T-helper 17 cell (primary cell): ENCODE measurements at places on chromosomes 5 and 9. TPM values are rescaled to one million over a fixed set of nuclear protein-coding genes. Genes with fewer than 3 reads are reported as not detected.

DNA sequence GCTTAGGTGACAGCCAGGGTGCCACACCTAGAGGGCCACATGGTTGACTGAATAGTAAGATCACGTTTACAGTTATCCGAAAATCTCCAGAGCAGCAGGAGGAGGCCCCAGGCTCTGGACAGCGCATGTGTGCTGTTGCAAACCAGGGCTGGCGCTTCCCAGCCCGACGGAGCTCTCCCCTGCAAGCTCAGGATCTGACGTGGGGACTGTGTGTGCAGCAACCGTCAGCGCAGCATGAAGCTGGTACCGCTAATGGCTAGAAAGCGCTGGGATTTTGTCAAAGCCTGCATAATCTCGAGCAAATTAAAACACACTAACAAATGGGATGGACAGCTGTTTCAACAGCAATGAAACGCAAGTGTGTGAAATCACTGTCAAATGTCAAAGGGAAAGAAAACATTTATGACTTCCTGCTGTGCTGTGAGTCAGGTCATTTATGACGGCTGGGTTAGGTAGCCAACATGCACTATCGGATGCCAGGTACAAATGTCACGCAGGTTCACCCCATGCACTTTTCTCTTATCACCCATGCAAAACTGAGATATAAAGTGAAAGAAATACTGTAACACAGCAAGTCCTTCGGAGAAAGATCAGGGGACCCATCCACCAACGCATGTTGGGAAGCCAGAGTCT is 7.5 kb downstream of the SURF4 start:
- no peak for DNase-seq

DNA sequence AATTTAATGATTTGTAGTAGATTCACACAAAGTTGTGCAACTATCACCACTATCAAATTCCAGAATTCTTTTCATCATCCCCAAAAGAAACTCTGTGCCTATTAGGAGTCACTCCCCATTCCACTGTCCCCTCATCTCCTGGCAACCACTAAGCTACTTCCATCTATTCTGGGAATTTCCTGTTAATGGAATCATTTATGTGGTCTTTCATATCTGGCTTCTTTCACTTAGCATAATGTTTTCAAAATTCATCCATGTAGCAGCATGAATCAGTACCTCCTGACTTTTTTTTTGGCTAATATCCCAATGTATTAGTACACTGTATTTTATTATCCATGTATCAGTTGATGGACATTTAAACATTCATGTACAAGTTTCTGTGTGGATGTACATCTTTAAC is 157.6 kb downstream of the TTC39B start:
- no peak for DNase-seq

- no peak for DNase-seq
Measured at GRCh38 chr5:151739939-151740335, 18.5 kb downstream of the ATOX1 start.

DNA sequence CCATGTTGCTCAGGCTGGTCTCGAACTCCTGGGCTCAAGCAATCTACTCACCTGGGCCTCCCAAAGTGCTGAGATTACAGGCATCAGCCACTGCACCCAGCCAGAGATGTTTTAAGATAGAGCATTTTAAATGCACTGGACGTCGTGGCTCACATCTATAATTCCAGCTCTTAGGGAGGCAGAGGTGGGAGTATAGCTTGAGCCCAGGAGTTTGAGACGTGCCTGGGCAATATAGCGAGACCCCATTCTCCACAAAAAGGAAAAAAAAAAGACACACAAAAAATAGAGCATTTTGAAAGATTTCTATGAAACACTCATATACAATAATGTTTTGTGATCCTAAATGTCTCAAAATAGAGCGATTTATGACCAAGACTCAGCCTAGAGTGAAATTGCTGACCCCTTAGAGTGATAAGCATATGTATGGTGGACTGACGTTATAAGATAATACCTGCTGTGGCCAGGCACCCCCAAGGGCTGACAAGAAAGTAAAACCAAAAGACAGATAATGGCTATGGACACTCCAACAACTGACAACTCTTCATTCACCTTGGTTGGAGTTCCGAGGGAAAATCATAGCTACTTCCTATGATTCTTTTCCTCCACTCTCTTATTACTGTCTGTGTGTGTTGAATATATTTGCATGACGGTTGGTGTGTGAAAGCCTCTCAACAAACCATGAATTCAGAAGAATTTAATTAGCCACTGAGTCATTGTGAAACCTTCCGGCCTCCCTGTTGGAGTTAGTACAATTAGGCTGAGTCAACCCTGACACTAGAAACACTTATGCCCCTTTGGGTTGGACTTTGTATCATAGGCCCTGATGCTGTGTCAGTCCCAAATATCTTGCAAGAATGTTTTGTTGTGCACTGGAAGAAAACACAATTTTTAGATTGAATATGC is 526.5 kb upstream of the NUDT12 start:
- no peak for DNase-seq

- no peak for DNase-seq
Measured at GRCh38 chr9:95379630-95380029, 62.1 kb upstream of the FANCC start.

GRCh38 chr5:172931001-172931536 is 28.2 kb upstream of the RPL26L1 start:
- DNase-seq, result no peak

- no peak for DNase-seq
Measured at GRCh38 chr9:82891321-82891720, 171.6 kb downstream of the RASEF start.

Gene IFT74
- total RNA-seq, result 8.9 TPM

DNA sequence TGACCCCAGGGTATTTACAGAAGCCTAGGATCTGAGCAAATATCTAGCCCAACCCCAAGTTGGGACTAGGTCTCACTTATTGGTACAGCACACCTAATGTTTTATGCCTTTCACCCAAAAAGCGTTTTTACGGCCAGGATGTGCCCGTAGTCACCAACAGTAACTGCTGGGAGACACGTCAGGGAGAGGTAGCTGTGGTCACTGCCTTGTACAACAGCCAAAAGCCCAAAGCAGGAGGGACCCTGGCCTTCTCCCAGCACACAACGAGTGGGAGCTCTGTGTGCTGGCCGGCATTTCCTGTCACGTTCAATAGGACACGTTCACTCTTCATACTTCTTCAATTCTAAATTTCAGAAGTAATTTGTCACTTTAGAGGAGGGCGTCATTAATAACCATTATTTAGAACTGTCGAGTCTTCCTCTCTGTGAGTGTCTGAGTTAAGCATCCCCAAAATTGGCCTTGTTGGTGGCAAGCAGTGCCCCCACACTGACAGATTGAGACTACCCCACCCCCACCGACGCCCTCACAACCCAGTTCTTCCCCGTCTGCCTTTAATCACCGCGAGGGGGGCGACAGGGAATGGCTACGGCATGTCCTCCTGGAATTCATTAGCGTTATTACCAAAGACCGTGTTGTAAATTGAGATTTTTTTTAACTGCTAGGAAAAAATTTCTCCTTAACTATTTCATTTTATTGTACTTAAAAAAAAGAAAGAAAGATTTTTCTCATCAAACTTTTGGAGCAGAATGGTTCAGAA is 80.7 kb downstream of the MVB12B start:
- DNase-seq, result no peak

GRCh38 chr9:36559036-36559695 is 13.5 kb upstream of the MELK start:
- no peak for DNase-seq

GRCh38 chr5:147483961-147484707 is 25.7 kb downstream of the DPYSL3 start:
- no peak for DNase-seq

- DNase-seq, result no peak
Measured at GRCh38 chr5:61627531-61627930, 295.5 kb downstream of the ZSWIM6 start.

DNA sequence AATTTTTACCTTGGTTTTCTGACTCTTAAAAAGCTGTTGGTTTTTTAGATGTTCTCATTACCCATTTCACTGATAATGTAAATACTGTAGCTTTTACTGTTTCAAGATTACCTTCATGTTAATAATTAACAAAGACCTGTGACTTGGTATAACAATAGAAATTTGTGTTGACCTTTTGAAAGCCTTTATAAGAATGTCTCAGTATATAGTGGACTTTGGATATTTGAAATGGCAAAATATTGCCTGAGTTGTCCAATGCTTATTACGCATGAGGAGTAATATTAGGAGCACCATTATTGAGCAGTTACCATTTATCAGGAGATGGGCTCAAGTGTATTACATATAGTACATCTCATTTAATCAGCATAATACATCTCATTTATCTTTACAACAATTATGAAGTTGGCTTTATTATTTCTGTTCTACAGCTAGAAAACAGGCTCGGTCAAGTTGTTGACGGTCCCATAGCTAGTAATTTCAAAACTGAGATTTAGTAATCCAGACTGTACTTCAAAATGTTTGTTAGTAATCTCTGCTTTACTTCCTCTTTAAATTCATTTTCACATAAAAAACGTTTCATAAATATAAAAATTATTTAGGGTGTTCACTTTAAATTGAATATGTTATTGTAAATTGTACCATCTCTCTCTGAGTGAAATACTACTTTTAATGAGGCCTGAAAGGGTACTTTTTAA is 50.7 kb upstream of the FKTN start:
- no peak for DNase-seq

Gene MSX2
- not detected for total RNA-seq

Gene PFN3
- not detected for total RNA-seq

- no peak for DNase-seq
Measured at GRCh38 chr5:170486371-170486770, 17.4 kb upstream of the KCNIP1 start.

- no peak for DNase-seq
Measured at GRCh38 chr9:75979362-75979761, 88.9 kb downstream of the PCSK5 start.

DNA sequence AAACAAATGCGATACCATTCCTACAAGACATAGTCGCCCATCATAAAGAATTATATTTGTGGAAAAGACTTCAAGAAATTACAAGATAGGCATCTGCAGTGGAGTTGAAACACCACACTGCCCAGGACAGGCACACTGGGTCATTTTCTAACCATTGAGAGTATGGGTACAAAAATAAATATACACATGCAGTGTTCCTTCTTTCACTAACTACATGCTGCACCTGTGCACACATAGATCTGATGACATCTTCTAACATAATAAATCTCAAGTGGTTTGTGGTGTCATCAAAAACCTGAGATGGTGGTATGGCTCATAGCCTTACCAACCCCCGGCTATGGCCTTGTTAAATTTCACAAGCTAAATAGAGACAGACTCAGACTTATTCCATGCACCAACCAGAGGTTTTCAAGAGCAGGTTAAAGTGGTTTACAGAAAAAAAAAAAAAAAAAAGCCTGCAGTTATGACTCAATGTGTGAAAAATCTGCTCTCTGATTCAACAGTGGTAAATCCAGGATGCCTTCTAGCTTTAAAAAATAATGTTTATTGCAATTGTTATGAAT is 12.4 kb upstream of the NFIB start:
- DNase-seq, result no peak

DNA sequence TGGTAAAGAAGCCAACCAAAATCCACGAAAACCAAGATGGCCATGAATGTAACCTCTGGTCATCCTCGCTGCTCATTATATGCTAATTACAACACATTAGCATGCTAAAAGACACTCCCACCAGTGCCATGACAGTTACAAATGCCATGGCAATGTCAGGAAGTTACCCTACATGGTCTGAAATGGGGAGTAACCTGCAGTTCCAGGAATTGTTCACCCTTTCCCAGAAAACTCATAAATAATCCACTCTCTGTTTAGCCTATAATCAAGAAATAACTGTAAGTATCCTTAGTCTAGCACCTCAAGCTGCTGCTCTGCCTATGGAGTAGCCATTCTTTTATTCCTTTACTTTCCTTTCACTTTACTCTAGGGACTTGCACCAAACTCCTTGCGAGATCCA is 160.6 kb downstream of the EFNA5 start:
- no peak for DNase-seq

- no peak for DNase-seq
Measured at GRCh38 chr5:114419959-114420358, 58.1 kb downstream of the KCNN2 start.
